Activated CD4-positive, alpha-beta T cell treated with anti-CD3 and anti-CD28 coated beads for 24 hours (primary cell): ENCODE measurements at places on chromosomes 1 and 21.

DNA sequence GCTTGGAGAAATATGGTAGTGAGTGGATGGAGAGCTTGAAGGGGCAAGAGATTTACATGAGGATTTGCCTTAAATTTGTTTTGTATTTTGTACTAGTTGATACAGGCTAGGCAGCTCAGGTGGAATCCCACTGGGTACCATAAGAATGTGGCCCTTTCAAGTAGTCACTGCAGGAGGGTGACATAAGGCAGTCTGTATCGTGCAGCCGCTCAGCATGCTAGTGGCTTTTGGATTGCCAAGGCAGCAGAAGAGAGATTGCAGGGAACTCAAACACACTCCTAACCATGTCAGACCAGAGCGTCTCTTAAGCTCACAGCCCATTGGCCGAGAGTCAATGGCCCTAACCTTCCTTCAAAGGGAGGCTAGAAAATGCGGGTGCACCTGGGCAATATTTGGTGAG is 420.0 kb downstream of the ADGRL2 start:
- DNase-seq: no peak

- DNase-seq: no peak
Observed at GRCh38 chr1:235767795-235768194, 98.9 kb downstream of the LYST start.

DNA sequence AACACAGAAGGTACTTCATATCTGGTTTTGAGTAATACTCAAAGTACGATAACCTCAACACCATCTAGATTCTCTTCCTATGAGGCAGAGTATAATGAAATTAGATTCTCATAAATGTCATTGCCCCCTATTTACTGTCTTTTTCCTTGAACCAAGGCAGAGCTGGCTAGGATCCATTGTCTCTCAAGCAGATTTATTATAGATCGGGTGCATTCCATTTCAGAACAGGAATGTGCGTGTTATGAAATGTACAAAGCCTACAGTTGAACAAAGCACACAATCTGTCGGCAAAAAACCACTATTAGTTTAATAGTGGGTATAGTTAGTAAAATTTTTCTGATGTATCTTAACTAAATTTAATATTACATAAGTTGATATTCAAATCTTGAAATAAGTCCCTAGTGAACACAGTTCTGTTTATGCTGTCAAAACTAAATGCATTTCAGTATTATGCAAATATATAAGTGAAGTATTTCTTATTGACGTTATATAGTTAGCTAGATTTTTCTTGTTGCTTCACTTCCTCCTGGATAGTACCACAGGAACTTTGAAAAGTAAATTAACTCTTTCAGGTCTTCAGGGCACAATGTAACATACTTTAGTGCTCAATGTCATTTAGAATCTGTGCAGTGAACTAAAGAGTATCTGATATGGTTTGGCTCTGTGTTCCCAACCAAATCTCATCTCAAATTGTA is 92.1 kb downstream of the DDAH1 start:
- DNase-seq: no peak

GRCh38 chr1:199163670-199164069 is 524.8 kb downstream of the PTPRC start:
- DNase-seq: no peak

DNA sequence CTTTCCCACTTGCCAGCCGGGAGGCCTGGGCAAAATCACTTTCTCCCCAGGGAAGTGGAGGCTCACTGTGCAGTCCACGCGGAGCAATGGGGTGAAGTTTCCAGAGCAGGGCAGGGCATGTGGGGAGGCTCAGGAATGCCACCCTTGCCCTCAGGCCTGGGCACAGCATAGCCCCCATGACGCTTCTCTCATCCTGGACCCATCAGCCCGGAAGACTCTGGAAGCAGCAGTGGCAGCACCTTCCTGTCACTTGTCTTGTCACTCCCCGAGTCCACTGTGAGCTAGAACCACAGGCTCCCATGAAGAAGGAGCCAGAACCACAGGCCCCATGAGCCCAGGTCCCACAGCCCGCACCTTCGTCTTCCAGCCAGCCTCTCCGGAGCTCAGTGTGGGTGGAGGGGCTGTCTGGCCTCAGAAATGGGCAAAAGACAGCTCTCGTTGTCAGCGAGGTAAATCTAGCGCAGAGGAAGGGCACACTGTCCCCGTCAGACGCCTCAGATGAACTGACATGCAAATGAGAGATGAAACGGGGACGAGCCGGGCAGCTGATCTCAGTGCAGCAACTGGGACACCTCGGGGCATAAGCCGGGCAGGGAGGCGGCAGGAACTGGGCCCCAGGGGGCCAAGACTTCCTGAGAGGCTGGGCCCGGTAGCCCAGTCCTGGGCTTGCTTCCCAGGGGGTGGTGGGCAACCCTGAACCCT is 6.1 kb downstream of the PDE9A start:
- DNase-seq: no peak

DNA sequence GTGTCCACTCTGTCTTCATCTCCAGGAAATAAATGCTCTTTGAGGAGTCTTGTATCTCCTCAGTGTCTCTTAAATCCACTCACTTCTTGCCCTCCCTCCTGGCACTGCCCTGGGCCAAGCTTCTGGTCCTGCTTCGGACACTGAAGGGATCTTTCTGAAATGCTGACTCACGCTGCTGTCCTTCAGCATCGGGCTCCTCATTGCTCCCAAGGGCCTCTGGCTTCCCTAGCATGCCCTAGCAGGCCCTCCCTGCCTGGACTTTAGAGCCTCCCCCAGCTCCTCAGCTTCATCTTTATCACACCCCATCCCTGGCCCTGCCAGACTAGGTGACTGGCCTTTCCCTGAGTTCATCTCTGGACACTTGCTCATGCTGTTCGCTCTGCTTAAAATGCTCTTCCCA is 96.6 kb downstream of the FOXD2 start:
- no peak for DNase-seq

- DNase-seq: no peak
Observed at GRCh38 chr1:44707112-44707881, 23.7 kb downstream of the RNU5D-1 start.

- no peak for DNase-seq
Observed at GRCh38 chr21:41647806-41648561, 118.9 kb downstream of the RIPK4 start.

- no peak for DNase-seq
Observed at GRCh38 chr1:50661626-50662025, 238.4 kb upstream of the DMRTA2 start.

DNA sequence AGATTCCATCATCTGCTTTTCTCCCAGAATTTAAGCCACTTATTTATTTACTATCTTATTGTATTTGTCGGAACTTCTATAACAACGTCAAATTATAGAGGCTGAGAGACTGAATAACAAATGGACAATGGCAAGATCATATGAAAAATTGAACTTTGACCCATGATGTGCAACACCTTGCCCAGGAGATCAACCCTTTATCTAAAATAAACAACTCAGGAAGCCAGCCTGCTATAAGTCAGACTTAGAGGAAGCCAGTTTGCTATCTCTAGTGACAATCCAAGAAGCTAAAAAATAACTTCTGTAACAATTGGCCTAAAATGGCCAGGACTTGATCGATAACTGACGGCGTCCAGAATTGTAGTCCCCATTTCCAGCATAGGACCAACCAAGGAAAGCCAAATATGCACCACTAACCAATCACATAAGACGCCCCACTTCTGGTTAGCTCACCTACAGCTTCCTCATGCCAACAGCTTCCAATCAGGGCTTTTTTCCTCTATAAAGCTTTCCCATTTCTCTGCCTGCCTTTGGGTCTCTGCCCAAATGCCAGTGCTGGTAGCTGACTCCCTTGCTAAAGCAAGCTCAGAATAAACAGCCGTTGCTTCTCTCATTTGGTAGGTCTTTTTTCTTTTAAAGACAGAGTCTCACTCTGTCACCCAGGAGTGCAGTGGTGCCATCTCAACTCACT is 28.5 kb downstream of the ANP32E start:
- DNase-seq: no peak

- no peak for DNase-seq
Observed at GRCh38 chr1:58568271-58568860, 8.7 kb downstream of the TACSTD2 start.

GRCh38 chr1:180881806-180882509 is 30.7 kb upstream of the KIAA1614 start:
- no peak for DNase-seq

DNA sequence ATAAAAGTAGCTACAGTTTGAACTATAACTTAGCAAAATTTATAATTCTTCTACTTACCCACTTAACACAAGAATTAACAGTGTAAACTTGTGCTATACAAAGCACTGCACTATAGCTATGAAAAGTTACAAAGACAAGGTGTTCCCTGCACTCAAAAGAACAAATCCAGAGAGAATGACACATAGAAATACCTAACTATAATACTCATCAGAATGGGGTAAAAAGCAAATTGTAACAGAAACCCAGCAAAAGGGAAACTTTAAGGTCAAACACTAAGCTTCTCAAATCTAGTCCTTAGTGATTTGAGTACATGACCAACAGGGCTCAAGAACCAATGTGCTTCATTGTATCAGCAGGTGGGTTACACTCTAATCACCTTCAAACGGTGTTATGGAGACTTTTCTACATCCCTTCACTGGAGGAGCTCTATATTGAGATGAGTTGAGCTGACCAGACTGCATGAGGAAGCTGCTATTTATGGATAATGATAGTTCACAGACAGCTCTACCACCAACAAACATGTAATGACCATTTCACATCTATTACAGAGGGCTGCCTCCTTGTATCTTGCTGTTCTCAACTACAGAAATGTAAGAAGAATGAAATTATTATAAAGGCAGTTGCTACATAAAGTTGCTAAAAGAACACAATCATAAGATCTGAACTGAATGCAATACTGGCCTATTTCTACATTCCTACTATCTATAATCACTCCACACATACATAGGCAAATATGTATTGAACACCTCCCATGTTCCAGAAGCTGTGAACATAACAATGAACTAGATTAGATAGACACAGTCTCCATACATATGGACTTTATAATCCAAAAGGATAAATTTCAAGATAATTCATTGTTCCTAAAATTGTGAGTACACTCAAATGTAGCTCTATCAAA is 47.6 kb downstream of the PIK3R3 start:
- DNase-seq: no peak

- DNase-seq: peak; percentile 73
Observed at GRCh38 chr1:37682334-37682987, 9.9 kb upstream of the CDCA8 start.

DNA sequence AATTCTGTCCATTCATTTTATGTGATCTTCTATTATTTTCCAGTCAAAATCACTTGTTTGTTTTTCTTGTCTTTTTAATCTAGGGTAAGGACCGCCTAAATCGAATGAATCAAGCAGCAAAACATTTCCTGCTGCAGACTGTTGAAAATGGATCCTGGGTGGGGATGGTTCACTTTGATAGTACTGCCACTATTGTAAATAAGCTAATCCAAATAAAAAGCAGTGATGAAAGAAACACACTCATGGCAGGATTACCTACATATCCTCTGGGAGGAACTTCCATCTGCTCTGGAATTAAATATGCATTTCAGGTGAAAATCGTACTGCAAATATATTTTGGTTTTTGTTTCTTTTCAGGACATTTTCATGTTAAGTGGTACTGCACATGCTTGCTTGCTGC is 20.5 kb downstream of the CLCA4 start:
- no peak for DNase-seq

DNA sequence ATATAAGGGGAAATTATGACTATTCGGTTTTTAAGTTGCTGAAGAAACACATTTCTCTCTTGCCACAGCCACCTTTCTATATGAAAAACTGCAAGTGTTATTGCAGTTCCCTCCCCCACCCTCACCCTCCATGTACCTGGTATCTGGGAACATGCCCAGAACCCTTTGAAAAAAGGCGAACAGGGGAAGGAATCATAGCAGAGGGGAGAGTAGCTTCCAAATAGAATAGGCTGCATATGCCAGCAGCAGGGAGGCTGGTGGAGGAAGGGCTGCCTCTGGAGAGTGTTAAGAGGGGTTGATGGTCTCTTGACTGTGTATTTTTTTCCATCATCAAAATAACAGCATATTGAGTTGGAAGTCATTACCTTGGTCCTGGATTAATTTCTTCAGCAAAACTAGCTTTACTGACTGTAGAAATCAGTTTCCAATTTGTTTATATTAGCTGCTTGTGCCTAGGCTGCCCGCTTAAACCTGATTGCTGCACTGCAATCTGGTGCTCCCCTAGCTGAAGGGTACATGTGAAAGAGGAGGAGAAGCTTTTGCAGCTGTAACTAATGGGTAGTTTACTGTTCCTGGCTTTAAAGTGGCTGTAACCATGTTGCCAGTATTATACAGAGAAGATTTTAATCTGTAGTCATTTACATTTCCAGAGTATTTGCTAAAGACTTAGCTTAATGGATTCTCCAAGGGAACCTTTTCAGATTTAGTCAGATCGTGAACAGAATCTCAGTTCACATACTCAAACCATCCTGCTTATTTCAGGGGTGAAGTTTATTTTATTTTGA is 22.7 kb downstream of the AHCYL1 start:
- DNase-seq: no peak

- no peak for DNase-seq
Observed at GRCh38 chr1:154860156-154860870, 9.8 kb downstream of the KCNN3 start.

GRCh38 chr1:65308781-65309303 is 501 bp upstream of the DNAJC6 start:
- DNase-seq: no peak

DNA sequence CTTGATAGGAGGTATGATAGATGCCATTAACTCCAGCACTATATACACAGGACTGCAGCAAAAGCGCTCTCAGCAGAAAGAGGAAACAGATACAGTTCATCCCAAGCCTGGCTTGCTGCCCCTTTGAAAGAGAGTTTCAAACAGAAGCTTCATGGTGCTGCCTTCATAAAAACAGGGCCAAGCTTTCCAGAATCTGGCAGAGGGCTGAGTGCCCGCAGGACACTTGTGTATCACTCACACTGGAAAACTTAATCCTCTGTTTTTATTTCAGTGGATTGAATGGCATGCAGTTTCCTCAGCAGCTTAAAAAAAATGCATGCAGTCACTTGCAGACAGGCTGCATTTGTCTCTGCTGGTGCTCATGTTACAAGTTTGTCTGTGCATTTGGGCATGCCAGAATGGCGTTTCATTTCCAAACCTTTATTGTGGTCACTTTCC is 40.4 kb downstream of the KCNJ15 start:
- DNase-seq: no peak

DNA sequence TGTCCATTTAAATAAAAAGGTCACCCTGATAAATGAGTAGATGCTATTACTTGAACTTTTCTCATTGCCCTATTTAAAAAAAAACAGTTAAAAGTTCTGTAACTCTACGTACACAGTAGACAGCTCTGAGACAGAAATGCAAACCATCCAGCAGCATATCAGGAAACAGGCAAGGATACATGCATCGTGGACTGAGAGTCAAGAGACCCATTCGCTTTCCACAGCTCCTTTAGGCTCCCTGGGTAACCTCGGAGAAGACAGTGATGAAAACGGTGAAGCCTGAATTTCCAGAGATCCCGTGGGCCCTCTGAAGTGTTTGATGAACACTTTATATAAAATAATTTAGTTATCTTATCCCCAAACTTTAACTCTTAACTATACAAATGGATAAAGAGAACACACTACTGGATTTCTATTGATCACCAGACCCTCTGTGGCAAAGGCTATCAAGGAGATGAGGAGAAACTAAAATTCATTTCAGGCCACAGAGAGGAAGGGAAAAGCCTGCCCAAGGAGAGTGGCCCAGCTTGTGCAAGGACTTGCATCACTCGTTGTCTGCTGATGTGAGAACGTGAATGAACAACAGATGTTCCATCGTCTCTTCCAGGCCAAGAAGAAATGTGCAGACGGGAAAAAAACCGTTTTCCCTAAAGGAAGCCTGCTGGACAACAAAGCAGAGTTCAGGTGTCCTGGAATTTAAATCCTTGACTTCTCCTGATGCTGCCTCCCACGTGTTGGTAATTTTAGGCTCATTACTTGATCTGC is 131.0 kb downstream of the TGFBR3 start:
- no peak for DNase-seq
